NCI-H187 (cell line): ENCODE measurements at places on chromosomes 5 and 9.
A peak's percentile ranks its signal among the peaks of the same experiment; 100 is the strongest.

- DNase-seq = no peak
These were observed 234.5 kb downstream of the ADAMTSL1 start for GRCh38 chr9:18708429-18708828.

DNA sequence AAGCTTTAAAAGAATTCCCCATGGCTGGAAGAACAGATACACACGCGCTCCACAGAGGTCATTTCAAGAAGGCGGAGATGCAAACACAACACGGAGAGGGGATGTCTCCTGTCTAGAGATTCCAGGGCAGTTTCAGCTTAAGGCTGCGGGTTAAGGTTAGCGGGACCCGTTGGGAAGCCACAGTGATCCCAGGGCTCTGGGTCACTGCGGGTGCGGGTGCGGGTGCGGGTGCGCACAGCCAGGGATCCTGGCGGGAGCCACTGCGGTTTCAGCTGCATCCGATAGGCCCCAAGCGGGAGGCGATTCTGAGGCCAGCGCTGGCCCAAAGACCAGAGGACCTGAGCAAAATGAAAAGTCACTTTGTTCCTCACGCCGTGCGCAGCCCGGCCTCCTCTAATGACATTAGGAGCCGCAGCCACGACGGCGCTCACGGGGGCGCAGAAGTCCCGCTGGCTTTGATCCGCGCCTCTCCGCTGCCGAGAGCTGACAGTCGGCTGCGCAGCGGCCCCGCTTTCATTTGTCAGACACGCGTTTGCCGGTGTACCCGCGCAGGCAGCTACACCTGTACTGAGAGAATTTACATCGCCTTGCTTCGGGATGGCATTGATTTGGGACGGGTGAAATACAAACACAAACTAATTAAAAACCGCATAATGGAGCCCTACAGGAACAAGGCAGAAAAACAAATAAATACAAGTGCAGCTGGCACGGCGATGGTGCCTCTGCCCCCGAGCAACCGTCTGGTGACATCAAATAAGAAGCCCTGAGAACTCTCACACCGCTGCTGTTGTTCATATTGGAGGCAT is 5.3 kb upstream of the IRX1 start:
- no peak for DNase-seq

- no peak for DNase-seq
These were observed 1.2 kb downstream of the CDHR2 start for GRCh38 chr5:176550275-176550831.

DNA sequence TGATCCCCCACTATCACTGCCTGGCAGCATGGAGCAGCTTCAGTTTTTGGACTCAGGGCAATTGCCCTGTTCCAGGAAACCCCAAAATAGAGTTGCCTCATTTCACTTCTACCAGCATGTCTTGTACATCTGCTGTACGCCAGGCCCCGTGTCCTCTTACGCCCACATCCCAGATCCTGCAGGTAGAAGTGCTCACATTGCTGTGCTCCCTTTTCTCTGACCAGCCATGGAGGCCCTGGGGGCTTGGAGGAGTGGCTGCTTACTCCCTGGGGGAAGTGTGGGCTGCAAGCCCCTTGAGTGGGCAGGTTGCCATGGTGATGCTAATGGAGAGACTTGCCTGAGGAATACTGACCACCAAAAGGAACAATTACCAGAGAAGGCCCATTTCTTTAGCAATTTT is 55.6 kb upstream of the KCNIP1 start:
- DNase-seq = no peak

- no peak for DNase-seq
These were observed 2.7 kb upstream of the CNOT6 start for GRCh38 chr5:180491496-180491895.

GRCh38 chr5:176614805-176615478 is 5.0 kb upstream of the GPRIN1 start:
- DNase-seq = no peak

- DNase-seq = no peak
These were observed 205.9 kb upstream of the IL12B start for GRCh38 chr5:159536166-159536565.

DNA sequence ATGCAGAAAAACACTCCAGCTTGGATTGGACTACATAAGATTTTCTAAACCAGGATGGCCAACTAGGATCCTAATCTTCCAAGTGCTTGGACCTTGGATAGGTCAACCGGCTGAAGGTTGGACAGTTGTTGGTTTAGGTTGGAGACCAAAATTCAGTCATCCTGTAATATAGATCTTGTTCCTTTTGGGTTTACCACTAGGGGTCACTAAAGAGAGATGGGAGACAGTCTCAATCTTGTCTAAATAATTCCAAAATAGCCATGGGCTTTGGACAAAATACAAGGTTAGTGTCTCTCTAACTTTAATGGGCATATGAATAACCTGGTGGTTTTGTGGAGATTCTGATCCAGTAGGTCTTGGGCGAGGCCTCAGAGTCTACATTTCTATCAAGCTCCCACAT is 148.7 kb upstream of the ERCC6L2 start:
- DNase-seq = peak; percentile 3

GRCh38 chr5:147481376-147481775 is 28.5 kb downstream of the DPYSL3 start:
- DNase-seq = no peak

DNA sequence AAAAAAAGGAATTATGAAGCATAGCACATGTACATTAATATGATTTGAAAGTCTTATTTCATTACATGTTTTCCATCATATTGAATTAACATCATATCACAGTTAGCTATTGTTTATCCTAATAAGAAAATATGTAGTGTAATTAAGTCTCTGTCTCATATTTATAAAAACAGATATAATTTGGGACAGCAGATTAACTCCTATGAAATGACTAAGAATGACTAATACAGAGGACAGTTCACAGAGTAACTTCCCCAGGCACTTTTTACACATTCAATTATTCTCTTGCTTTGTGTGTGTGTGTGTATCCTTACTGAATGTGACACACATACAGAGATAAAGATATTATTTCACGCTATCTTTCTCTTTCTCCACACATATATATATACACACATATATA is 2400.9 kb upstream of the C9orf72 start:
- DNase-seq = no peak

DNA sequence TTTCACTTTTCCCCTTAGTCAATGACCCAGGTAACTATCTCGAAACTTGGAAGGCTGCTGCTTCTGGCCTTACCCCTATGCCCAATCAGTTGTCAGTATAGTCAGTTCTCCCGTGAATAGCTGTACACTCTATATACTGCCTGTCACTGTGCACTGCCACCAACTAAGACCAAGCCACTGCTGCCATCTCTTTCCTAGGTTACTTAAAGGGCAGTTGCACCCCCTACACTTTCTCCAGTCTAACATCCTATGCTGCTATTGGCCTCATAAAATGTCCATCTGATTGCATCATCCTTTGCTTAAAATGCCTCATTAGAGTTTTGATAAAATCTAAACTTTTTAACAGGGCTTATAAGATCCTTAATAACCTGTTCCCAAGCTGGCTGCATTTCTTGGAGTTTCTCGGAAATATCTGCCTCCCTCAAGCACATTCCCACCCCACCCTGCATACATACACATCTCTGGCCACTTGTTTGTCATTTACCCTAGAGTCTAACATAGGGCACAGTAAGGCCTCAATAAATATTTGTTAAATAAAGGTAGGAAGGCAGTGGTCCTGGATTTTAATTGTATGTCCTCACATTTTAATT is 32.8 kb upstream of the TNFAIP8 start:
- no peak for DNase-seq

GRCh38 chr5:130974021-130974683 is 190.9 kb downstream of the HINT1 start:
- DNase-seq = no peak

GRCh38 chr5:145689235-145689634 is 145.9 kb downstream of the PRELID2 start:
- DNase-seq = no peak

GRCh38 chr9:69173497-69173890 is 583 bp upstream of the TJP2 start:
- DNase-seq = no peak

- no peak for DNase-seq
These were observed 75.2 kb upstream of the SSBP2 start for GRCh38 chr5:81826128-81826527.

DNA sequence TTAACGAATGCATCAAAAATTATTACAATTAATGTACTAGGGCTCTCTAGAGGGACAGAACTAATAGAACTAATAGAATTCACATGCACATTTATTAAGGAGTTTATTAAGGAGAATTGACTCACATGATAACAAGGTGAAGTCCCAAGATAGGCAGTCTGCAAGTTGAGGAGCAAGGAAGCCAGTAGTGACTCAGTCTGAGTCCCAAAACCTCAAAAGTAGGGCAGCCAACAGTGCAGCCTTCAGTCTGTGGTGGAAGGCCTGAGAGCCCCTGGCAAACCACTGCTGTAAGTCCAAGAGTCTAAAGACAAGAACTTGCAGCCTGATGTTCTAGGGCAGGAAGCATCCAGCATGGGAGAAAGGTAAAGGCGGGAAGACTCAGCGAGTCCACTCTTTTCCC is 633.8 kb downstream of the SEMA5A start:
- DNase-seq = no peak

- DNase-seq = no peak
These were observed 276.5 kb downstream of the SLIT3 start for GRCh38 chr5:169024421-169024820.

GRCh38 chr5:170573660-170574059 is 69.8 kb downstream of the KCNIP1 start:
- no peak for DNase-seq

DNA sequence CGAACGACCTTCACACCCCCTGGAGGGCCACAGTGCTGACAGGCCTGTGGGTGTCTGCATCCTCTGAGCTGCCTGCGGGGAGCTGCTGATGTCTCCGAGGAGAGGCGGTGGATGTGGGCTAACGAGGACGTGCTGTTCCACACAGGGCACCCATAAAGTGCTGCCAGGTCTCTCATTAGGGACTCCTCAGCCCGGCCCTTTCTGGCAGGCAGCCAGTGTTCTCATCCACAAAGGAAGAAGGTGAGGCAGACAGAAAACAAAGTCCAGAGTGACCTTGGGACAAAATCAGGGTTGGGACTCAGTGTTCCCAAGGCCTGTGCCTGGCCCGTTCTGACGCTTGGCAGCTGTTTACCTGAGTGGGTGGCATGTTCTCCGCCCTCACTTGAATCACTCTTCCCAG is 29.3 kb downstream of the CARTPT start:
- DNase-seq = no peak

- DNase-seq = no peak
These were observed 154.8 kb upstream of the KLF9 start for GRCh38 chr9:70569070-70569772.

- no peak for DNase-seq
These were observed 10.8 kb downstream of the NFIB start for GRCh38 chr9:14303100-14303499.

- no peak for DNase-seq
These were observed 1.4 kb downstream of the GABRG2 start for GRCh38 chr5:162068936-162069335.

GRCh38 chr5:1563617-1564181 is 39.9 kb upstream of the LPCAT1 start:
- no peak for DNase-seq

DNA sequence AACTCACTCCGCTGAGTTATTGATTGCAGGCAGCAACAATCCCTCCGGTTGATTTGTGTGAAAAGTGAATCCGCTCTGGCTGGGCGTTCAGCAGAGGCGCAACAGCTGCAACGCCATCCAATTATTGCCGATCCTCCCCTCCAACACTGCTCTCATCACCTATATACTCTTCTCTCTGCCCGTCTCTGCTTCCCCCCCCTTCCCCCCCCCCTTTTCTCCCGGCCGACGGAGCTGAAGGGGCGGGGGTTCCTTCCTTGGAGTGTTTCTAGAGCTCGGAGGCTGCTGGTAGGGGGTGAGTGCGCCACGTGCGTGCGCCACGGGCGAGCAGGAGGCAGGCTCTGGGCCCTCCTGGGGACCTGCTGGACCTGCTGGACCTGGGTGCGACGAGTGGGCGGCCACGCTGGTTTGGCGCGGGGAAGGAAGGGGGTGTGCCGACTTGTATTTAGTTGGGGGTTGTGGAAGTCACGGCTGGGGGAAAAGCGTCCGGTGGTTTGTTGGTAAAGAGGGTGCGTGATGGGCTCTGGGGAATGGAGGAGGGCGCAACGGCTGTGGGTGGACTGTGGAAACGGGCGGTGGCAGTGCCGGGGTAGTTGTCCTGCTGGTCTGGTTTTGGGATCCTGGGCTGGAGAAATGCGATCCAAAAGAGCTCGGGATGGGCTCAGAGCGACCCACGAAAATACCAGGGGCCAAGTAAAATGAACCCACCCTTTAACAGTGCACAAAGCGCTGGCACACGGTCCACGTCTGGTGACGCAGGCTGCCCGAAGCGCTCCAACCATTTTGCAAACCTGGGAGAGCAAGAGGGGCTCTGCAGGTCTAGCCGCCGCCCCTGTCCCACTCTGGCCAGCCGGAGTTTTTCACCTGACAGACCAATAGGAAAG is 6.4 kb upstream of the MEF2C start:
- DNase-seq = no peak

- no peak for DNase-seq
These were observed 159.1 kb upstream of the ACOT12 start for GRCh38 chr5:81552852-81553566.

DNA sequence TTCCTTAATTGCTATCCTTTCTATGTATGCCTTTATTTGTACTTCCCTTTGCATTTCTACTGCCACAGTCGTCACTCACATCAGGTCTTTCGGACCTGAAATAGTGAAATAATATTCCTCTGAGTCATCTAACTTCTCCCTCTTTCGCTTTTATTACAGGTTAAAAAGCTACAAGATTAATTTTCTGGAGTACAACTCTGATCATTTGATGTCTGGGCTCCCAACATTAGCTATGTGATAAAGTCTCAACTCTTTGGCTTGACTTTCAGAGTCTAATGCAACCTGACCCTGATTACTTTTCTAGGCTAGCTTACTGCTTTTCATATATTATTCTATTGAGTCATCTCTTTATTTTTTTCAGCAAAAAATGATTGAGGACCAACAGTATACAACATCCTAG is 638.8 kb upstream of the WWC1 start:
- no peak for DNase-seq

DNA sequence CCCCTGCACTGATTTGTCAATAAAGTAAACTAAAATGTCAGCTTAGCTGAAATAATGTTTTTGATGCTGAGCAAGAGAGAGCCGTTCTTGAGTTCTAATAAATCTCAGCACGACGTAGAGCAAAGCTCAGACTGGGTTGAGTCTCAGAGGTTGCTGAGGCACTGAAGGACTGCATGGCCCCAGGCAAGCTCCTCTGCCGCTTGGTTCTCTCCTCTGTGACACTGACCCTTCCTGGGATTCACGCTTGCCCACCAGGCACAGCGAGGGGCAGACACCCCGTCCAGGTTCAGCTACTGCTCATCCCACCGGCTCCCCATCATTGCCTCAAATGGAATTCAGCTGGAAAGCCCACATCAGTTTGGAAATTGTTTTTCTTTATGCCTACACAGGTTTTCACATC is 129.8 kb downstream of the IRX2 start:
- no peak for DNase-seq

GRCh38 chr9:14497476-14497875 is 183.5 kb upstream of the NFIB start:
- DNase-seq = no peak

- DNase-seq = no peak
These were observed 10.9 kb downstream of the RAPGEF1 start for GRCh38 chr9:131728961-131729360.
